ENCODE measurements at places on chromosomes 11 and 22.

DNA sequence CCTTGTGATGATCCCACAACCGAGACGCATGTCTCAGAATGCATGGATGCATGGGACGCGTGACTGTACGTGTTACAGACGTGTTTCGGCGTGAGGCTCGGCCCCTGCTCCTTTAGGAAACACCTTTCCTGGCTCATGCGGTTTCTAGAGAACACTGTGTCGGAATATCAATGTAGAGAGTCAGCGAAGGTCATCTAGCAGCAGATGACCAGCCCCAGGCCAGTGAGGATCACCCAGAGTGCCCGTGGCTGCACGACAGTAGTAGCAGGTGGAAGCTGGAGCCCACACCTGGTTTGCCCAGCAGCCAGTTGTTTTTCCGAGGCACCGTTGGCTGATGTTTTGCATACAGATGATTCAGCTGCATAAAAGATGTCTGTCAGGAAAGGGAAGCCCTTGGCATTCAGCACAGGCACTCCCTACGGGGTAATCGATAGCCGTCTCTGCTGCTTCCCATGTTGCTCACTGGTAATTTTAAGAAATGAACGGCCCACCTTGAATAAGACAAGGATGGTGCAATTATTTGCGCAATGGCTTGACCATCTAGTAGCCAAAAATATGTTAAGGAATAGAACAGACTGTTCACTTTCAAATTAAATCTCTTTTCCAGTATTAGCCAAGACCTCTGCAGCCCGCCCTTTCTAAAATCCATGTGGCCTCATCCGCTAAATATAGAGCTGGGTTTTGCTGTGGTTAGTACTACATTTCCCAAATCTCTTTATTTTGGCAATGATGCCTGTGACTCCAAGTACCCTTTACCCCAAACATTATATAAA is 1.1 kb upstream of the CLTCL1 start:
- H3K4me1 ChIP-seq: peaks cover 27% of the 10 kb centered on the region
- peak overlapping the region; percentile 90 for H3K4me3 ChIP-seq
- DNase-seq: peak; percentile 89

DNA sequence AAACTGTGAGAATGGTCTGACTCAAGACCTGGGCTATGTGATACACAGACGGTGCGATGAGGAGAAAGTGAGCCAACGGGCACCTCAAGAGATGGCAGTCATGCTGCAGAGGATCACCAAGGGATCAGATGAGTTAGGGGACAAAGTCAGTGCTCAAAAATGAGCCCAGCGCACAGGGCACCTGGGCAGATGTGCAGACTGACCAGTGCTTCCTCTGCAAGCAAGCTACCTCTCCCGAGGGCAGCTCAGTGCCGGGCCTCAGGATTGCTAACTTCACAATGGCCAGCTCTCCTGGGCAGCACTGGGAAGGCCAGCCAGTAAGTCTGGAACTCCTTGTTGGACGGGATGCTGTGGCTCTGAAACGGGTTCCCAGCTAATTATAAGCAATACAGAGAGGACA is 15.3 kb downstream of the HDHD5 start:
- H3K27me3 ChIP-seq: no peaks in the 10 kb centered on the region
- H3K27ac ChIP-seq: no peak overlapping the region
- H3K4me3 ChIP-seq: no peak overlapping the region
- no peaks in the 10 kb centered on the region for H3K36me3 ChIP-seq

DNA sequence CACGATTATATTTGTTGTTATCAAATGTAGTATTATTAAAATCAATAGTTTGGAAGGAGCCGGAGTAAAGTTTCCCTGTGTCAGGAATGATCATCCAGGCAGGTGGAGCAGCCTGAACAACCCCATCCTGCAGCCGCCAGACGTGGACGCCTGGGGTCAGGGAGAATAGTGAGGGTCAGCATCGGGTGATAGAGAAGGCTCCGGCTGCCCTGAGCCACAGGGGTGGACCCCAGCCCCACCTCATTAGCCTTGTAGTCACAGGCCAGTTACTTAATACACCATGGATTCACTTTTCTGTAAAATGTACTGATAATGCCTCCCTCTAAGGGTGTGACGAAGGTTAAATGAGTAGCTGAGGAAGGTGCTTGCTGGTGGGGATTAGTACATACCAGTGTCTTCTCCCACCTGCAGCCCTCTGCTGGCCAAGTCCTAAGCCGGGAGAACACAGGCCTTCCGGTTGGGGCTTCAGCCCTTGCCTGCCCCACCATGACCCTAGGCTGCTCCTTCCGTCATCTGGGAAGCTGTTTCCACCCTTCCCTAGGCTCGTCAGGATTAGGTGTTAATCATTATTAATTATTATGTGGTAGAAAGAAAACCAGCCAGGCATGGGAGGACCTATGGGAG is 14.9 kb downstream of the TMEM121B start:
- H3K27me3 ChIP-seq: no peaks in the 10 kb centered on the region
- peaks cover 70% of the 10 kb centered on the region for H3K36me3 ChIP-seq
- H3K4me3 ChIP-seq: no peak overlapping the region
- DNase-seq: no peak
- H3K27ac ChIP-seq: no peak overlapping the region

GRCh38 chr22:36586271-36586670 is 57.3 kb upstream of the EIF3D start:
- no peak for DNase-seq
- no peaks in the 10 kb centered on the region for H3K36me3 ChIP-seq
- peaks cover 11% of the 10 kb centered on the region for H3K4me1 ChIP-seq
- H3K4me3 ChIP-seq: no peak overlapping the region

DNA sequence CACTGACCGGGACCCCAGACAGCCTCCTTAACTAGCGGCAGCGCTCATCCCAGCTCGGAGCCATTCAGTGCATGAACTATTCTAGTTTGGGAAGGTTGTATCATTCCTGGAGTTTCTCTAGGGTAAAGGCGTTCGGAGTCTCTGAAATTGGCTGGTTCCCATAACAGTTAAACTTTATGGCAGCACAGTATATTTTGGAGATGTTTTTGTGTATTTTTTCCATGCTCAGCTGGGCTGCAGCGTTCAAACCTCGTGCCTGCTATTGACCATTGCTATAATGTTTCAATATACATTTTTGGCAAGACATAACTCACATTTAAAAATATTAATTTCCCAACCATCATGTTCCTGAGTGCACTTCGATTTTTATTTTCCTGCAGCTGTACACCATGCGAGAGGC is 169.7 kb downstream of the ST3GAL4 start:
- H3K4me1 ChIP-seq: no peaks in the 10 kb centered on the region
- no peak overlapping the region for H3K4me3 ChIP-seq
- H3K27me3 ChIP-seq: no peaks in the 10 kb centered on the region
- DNase-seq: no peak

DNA sequence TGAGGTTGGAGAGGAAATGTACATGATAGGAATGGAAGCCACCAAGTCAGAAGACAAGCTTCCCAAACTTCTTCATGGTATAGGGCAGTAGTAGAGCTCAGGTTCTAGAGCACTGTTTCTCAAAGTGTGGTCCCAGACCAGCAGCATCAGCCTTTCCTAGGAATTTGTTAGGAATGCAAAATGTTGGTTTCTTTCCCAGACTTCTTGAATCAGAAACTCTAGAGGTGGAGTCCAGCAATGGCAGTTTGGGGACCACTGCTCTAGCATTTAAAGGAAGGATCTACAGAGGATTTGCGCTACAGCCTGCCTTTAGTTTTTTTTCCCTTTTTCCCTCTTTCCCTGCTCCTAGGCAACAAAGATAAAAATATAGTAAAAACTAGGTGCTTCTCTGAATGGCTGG is 17.0 kb upstream of the MMP12 start:
- no peak for DNase-seq
- no peaks in the 10 kb centered on the region for H3K36me3 ChIP-seq
- no peaks in the 10 kb centered on the region for H3K4me1 ChIP-seq
- H3K27ac ChIP-seq: no peak overlapping the region
- no peak overlapping the region for H3K4me3 ChIP-seq
- H3K27me3 ChIP-seq: no peaks in the 10 kb centered on the region

- H3K4me3 ChIP-seq: no peak overlapping the region
- no peak overlapping the region for H3K27ac ChIP-seq
- no peaks in the 10 kb centered on the region for H3K4me1 ChIP-seq
- H3K27me3 ChIP-seq: no peaks in the 10 kb centered on the region
- no peak for DNase-seq
Observed at GRCh38 chr22:25525376-25525775, 39.1 kb upstream of the GRK3 start.

- no peak for DNase-seq
- H3K4me3 ChIP-seq: no peak overlapping the region
- no peak overlapping the region for H3K27ac ChIP-seq
- H3K4me1 ChIP-seq: peaks cover 8% of the 10 kb centered on the region
- H3K36me3 ChIP-seq: no peaks in the 10 kb centered on the region
Observed at GRCh38 chr11:117929916-117930570, 841 bp upstream of the TMPRSS13 start.

DNA sequence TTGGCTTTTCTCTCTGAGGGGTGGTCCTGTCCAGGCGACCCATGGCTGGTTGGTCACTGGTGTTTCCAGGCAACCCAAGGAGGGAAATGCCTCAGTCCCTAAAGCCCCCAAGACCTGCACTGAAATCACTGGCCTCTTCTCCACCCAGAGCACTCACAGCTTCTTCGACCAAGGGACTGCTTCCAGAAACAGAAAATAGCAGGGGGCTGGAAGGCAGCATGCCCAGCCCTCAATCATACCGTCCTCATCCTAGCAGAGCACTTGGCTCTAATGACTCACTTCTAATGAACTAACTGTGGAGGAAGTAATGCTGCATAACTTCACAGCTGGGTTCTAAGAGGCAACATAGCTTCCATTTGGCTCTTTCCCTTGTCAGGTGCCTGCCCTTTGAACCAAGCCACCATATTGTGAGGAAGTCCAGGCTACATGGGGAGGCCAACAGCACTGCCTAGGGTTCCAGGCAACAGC is 27.6 kb downstream of the DKK3 start:
- H3K27me3 ChIP-seq: no peaks in the 10 kb centered on the region
- H3K27ac ChIP-seq: peak overlapping the region; percentile 72
- H3K4me3 ChIP-seq: no peak overlapping the region
- DNase-seq: peak; percentile 83

DNA sequence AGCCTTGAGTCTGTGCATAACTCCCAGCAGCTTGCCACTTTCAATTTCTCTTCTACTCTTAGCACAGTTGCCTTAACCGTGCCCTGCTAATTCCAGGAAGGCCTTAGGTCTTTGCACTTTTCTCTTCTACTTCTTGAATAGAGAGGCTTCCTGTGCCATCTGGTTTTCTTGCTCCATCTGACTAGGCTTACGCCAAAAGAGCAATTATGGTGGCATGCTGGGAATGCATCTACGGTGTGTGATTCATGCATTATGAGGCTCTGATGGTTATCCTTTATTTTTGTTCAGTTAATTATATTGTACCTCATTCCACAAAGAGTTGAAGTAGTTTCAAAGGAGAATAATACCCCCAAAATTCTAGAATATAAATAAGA is 29.4 kb downstream of the SIK2 start:
- no peak overlapping the region for H3K27ac ChIP-seq
- no peak overlapping the region for H3K4me3 ChIP-seq
- H3K36me3 ChIP-seq: no peaks in the 10 kb centered on the region

DNA sequence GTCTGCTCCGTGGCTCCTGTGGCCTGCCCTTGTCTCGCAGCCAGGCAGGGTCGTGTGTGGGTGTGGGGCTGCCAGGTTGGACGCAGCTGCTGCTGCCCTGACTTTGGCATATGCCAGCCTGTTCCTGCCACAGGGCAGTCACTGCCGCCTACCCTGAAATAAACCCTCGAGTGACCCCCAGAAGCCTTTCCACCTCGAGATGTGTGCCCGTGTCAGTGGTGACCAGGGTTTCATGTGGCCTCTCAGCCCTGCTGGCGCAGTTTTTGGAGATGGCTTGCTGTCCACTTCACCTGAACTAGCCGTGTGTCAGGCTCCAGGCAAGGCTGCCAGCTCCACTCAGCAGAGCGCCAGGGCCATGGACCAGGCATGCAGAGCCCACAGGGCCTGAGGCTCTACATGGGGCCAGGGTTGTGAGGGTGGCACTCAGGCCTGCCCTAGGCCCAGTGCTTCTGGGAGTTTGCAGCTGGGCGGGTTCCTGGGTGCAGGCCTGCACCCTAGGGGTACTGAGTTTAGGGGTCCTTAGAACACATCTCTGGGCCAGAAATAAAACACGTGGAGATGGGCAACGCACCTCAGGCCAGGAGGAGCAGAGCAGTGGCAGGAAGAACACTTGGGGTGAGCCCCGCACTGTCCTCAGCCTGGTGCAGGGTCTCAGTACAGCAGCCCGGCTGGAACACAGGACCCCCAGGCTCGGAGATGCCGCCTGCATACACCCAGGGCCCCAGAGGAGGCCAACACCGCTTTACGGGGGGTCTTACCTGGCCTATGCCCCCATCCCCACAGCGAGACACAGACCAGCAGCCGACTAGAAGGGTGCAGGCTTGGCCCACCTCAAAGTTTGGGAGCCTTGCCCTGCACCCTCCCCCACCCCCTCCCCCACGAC is 8.8 kb upstream of the PANX2 start:
- DNase-seq: no peak
- H3K36me3 ChIP-seq: no peaks in the 10 kb centered on the region
- H3K4me1 ChIP-seq: no peaks in the 10 kb centered on the region

GRCh38 chr11:36693139-36693843 is 95.3 kb upstream of the RAG2 start:
- H3K4me3 ChIP-seq: no peak overlapping the region
- H3K4me1 ChIP-seq: no peaks in the 10 kb centered on the region
- H3K36me3 ChIP-seq: no peaks in the 10 kb centered on the region
- no peak overlapping the region for H3K27ac ChIP-seq

DNA sequence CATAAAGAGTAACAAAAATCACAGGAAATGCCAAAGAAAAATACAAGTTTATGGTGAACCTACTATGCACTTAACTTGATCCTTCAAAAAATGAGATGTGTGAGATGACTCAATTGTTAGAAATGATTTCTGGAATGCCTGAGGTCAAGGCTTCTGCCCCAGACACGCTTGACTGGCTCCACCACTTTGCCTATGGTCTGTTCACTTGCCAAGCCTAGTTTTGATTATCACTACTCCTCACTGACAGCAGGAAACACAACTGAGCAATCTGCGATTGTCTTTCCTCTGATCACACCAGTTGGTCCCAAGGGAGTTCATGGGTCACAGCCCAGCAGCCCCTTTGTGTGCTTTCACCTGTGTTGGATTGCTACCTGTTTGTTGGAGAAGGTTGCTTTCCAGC is 20.6 kb upstream of the PRDM10 start:
- no peak for DNase-seq
- no peaks in the 10 kb centered on the region for H3K27me3 ChIP-seq
- no peaks in the 10 kb centered on the region for H3K36me3 ChIP-seq
- H3K4me3 ChIP-seq: no peak overlapping the region

- no peak overlapping the region for H3K27ac ChIP-seq
- peaks cover 13% of the 10 kb centered on the region for H3K4me1 ChIP-seq
- peaks cover 9% of the 10 kb centered on the region for H3K36me3 ChIP-seq
- H3K4me3 ChIP-seq: no peak overlapping the region
Observed at GRCh38 chr11:45204761-45205160, 58.3 kb downstream of the PRDM11 start.

DNA sequence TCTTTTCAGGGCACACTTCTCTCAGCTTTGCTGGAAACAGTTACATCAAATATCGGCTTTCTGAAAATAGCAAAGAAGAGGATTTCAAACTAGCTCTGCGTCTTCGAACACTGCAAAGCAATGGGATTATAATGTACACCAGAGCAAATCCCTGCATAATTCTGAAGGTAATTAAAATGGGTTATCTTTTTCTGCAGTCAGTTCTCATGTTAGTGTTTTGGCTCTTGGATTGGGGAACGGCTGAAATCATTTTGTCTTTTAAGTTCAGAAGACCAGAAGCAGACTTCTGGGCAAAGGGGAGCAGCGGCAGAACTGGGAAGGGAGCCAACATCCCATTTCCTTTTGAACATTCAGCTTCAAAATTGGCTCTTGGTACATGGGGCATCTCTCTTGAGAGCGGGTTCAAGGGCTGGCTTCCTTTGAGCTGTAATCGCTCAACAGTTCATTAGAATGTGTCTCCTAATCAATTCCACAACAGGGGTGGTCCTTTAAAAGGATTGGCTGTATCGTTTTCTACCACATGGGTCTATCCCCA is 110.2 kb upstream of the MTNR1B start:
- H3K4me1 ChIP-seq: no peaks in the 10 kb centered on the region
- H3K27ac ChIP-seq: no peak overlapping the region
- H3K27me3 ChIP-seq: no peaks in the 10 kb centered on the region
